ENCODE measurements at places on chromosomes 12 and 14.

GRCh38 chr12:42763682-42764081 is 174.1 kb upstream of the PRICKLE1 start:
- DNase-seq = no peak

DNA sequence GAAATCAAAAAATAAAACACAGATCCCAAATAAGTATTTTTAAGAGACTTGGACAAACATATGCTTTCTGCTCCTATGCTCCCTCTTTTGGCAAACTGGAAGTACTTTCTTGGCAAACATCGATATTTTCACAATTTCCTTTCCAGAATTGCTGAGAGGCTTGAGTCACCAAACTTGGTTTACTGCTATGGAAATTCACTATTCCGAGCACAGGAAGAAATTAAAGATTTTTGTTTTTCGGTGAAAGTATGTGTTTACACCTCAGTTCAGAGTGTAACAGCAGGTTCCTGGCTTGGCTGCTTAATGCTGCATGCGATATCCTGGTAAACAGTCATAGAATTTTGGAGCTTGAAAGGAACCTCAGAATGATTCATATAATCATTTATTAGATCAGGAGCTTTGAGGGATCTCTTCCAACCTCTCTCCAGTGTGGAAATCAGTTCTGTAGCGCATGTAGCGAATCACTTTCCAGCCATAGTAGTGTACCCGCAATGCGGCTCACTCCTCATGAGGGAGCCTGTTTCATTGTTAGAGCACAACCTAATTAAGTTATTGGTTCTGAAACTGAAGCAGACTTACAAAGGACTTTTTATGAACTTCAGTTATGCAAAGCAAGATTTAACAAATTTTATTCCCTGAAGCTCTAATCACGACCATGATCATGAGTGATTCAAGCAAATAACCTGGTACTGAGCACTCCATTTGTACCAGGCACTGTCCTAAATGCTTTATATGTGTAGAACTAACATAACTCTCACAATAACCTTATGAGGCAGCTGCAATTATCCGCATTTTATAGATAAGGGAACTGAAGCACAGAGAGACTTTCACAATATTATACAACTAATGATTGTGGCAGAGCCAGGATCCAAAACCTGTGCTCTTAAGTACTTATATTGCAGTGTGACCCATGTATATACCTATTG is 56.4 kb upstream of the ATP2A2 start:
- DNase-seq = no peak

DNA sequence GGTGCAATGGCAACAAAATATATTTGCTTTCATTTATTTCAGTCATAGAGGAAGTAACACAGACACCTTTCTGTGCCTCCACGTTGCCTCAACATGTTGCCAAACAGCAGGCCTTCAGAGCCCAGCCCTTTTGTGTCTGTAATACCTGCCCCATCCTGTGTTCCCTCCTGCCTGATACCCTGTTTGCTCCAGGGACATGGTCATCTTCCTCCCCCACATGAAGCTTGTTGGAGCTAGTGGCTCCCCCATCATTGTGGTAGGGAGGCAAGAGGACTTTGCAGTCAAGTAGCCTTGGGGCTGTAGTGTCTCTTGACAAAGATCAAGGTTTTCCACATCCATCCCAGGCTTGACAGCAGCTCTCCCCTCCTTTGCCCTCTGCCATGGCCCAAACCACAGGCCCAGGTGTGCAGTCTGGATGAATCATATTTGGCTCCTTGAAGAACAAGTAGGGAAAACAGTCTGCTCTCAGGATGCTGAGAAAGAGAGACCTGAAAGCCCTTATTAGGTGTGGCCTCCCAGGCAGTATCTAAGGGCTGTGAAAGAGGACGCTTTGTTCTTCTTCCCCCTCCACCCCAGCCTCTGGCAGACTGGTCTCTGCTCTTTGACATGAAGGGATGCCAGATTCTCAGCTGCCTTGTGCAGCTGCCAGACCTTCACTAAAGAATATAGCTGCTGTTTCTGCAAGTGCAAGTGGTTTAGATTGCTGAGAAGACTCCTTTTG is 329.0 kb downstream of the C12orf75 start:
- DNase-seq = no peak

DNA sequence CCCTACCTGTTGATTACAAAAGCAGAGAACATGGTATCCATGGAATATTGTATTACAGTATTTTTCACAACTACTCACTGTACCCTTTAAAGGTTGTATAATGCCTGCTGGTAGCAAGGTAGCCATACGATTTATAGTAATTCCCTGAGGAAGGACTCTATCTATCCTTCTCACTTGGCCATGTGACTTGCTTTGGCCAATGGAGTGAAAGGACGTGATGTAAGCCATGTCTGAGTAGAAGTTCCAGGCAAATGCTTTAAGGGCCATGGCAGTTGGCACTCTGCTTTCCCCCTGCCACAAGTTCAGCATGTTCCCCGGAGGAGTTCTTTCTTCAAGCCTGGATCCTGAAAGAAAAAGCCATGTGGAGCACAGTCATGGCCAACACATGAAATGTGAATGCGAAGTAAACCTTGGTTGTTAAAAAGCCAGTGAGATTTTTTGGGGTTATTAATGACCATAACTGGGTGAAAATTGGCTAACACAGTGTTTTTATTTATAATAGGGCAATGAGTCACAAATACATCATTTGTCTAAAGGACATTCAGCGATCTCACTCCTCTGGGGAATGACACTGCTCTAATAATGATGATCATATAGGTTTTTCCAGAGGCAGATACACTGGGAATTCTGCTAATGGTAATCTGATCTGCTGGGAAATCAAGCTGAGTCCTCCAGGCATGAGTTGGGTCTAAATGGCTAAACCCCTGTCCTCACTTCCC is 67.4 kb upstream of the SLC38A2 start:
- DNase-seq = no peak

GRCh38 chr14:33908540-33909223 is 42.2 kb downstream of the EGLN3 start:
- DNase-seq = no peak

GRCh38 chr14:38618514-38618913 is 362.6 kb upstream of the CLEC14A start:
- no peak for DNase-seq

GRCh38 chr12:29226616-29227015 is 77.5 kb downstream of the FAR2 start:
- DNase-seq = no peak

- no peak for DNase-seq
Measured at GRCh38 chr12:127238107-127238506, 1028.9 kb upstream of the TMEM132C start.
